Adrenal gland (tissue), 19 donors: ENCODE measurements at places on chromosomes 2 and 18. TPM values are rescaled to one million over a fixed set of nuclear protein-coding genes. Genes with fewer than 3 reads are reported as not detected.

FSHR gene
- polyA plus RNA-seq = not detected

CTAGE1 gene
- not detected for polyA plus RNA-seq

RAB6C gene
- polyA plus RNA-seq = 0.24 TPM

MYO7B gene
- 1.5 TPM for polyA plus RNA-seq

HRH4 gene
- polyA plus RNA-seq = 0.05 TPM

OSBPL6 gene
- polyA plus RNA-seq = 5.1 TPM

TSPYL6 gene
- polyA plus RNA-seq = not detected

SEPTIN2 gene
- polyA plus RNA-seq = 108 TPM

DNA sequence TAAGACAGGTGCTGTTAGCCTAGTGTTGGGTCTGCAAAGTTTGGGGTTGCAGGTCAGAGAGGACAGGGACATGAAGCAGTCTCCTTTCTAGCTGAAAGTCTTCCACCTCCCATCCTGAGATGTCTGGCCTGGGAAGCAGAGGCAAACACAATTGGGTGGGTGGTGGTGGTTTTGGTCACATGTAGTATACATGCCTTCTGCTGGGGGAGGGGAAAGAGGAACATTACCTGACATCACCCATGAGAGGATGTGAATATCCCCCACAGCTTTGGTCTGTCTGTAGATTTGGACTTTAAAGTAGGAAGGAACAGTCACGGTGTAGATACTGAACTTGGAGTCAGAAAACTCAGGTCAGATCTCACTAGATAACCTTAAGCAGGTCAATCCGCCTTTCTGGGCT, 4.6 kb upstream of the DNAJC5G start:
- no peak for DNase-seq

- DNase-seq = no peak
Measured at GRCh38 chr2:162282765-162283425, 35.6 kb downstream of the IFIH1 start.

- DNase-seq = no peak
Measured at GRCh38 chr2:27931361-27931950, 40.9 kb downstream of the BABAM2 start.

DNA sequence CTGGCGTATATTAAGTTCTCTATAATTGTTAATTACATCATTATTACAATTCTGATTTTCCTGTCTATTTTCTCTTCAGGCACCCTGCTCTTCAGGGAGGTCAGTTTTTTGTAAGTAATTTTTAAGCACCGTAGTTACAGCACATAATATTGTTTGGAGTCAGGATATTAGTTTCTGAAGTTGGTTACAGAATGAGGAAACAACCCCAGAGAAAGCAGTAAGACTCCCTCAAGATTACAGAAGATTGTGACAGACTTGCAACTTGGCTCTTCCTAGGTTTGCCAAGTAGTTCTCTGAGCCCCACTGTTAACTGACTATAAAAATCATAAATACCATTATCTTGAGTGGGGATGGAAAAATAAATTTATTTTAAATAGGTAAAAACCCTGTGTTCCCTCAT, 921 bp downstream of the RPE start:
- no peak for DNase-seq

DNA sequence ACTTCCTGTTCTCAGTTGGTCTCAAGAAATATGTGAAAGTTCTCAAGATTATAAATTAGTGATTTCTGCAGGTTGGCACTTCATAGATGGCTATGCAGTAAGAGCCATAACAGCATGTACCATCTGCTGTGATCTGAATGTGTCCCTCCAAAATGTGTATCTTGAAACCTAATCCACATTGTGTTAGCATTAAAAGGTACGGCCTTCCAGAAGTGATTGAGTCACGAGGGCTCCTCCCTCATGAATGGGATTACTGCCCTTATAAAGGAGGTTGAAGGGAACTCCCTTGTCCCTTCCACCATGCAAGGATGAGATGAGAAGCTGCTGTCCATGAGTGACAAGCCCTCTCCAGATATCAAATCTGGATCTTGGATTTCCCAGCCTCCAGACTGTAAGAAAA, 45.0 kb downstream of the METTL4 start:
- DNase-seq = no peak

- DNase-seq = no peak
Measured at GRCh38 chr2:109396202-109397180, 217.3 kb downstream of the SEPTIN10 start.

DNA sequence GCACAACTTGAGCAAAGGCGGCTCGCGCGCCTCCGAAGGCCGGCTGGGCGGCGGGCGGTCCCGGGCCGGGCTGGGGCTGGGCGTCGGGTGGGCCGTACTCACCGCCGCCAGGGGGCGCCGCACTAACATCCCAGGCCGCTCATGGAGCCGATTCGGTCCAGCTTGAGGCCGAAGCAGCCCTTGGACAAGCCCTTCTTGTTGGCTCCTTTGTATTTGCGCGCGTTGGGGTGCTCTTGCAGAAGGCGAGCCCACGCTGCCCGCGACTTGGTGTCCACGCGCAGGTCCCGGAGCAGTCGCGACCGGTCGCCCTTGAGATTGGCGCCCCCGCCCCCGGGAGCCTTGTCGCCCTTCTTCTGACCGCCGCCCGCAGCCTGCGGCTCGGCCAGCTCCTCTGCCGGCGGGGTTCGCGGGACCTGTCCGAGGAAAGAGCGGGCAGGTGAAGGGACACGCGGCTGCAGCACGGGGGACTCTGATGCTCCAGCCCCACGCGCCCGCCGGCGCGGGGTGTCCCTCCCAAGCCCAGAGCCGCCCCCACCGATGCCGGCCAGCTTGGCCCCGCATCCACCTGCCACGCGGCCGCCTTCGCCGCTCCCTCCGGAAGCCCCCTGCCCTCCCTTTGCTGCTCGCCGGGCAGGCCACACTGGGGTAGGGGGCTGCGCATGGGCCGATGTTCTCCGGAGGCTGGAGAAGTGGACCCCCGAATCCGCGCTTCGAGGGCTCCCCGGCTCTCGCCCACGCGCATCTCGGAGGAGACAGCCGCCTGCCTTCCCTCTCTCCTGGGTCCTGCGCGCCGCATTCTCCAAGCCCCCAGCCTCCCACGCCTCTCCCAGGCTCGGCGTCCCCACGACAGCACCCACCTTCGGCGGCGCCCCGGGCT, 655 bp downstream of the NPPC start:
- peak; percentile 80 for DNase-seq

GRCh38 chr2:46262248-46262938, 34.8 kb upstream of the EPAS1 start:
- DNase-seq = no peak

DNA sequence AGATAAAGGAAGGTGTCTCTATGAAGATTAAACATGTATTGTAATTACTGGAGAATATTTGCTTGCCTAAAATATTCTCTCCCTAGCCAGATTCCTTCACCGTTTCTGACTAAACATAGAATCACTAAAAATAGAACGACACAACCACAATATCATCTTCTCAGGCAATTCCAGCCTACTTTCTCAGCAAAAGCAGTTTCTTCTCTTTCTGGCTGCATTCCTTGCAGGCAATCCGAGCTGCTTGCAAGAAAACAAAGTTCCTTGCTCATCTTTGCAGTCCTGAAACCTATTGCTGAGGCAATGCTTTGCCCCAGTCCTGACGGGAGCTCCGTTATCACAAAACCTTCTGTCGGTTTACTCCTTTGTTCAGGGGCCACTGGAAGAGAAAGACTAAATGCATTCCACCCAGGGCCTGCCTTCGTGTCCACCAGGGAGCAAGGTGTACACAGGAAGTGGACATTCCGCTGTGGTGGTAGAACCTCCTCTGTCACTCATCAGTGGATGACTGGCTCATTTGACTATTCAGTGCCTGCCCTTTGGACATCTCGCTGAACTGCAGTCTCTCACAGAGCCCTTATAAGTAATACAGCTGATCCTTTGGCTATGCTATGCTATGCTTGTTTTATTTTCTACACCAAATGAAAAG, 239.2 kb upstream of the DOK6 start:
- no peak for DNase-seq

GRCh38 chr2:72716601-72717000, 109.2 kb downstream of the EXOC6B start:
- DNase-seq = no peak

- DNase-seq = no peak
Measured at GRCh38 chr2:23568626-23569190, 183.7 kb downstream of the KLHL29 start.

GRCh38 chr2:7165736-7166135, 248.5 kb downstream of the RNF144A start:
- DNase-seq = no peak

DNA sequence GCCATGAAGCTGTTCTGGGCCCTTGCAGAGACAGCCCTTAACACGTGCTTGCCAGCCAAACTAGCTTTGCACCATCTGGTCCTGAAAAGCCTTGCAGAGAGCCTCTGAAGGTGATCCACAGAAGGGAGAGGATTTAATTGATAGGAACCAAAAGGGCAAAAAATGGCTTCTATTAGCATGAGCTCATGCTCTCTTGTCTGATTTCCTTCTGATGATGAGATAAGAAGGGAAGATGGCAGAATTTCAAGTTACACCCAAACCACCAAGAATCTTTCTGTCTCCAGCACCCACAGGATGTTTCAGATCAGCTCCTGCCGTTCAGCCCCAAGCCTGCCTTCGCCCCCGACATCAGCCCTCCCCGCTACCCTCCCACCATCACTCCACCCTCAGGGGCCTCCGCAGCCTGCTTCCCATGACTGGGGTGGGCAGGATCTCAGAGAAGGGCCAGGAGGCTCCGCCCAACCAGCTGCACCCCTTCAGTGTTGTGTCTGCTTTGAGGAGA, 23.4 kb upstream of the GLI2 start:
- no peak for DNase-seq

GRCh38 chr2:173472112-173472511, 117.4 kb downstream of the CDCA7 start:
- no peak for DNase-seq

- DNase-seq = no peak
Measured at GRCh38 chr18:11577271-11578112, 31.9 kb upstream of the SLC35G4 start.

DNA sequence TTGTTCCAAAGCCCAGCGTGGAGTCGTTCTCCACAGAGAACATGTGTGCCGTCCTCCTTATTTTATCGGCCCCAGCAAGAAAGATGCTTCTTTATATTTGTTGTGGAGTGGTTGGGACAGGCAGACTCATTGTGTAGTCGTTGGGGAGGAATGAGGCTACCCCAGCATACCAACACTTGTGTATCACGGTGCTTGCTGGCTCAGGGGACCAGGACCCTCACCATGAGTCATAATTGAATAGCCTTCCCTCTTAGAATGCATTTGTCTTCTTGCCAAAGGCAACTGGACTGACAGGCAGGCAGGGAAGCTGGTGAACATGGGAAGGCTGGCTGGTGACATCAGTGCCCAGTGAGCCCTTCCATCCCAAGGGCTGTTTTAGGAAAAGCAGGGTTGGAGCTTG, 4.7 kb downstream of the CAPN10 start:
- DNase-seq = no peak

- no peak for DNase-seq
Measured at GRCh38 chr2:54430649-54431048, 25.5 kb upstream of the SPTBN1 start.
